ENCODE measurements at places on chromosomes 11 and 22. TPM values are rescaled to one million over a fixed set of nuclear protein-coding genes. Genes with fewer than 3 reads are reported as not detected.

Gene NAALAD2
- 0.39 TPM for total RNA-seq

Gene RTN4R
- 5.6 TPM for total RNA-seq

Gene IFTAP
- total RNA-seq: 6.6 TPM

Gene OR8B4
- not detected for total RNA-seq

Gene BRSK2
- total RNA-seq: 0.49 TPM

Gene EFEMP2
- 13.9 TPM for total RNA-seq

Gene ASCL3
- total RNA-seq: not detected

Gene SMTNL1
- total RNA-seq: not detected

Gene CHKB
- total RNA-seq: 15.1 TPM

Gene ACTN3
- total RNA-seq: not detected

Gene FBLN1
- 1.6 TPM for total RNA-seq

Gene KIAA1671
- total RNA-seq: 41.7 TPM

Gene IL10RA
- total RNA-seq: 12.2 TPM

Gene TPBGL
- not detected for total RNA-seq

Gene CTSW
- 0.68 TPM for total RNA-seq

Gene TRIM48
- not detected for total RNA-seq

Gene TSKU
- 1,026 TPM for total RNA-seq

Gene C11orf91
- not detected for total RNA-seq

Gene PIWIL4
- 0.44 TPM for total RNA-seq

Gene TMEM134
- 36.8 TPM for total RNA-seq

Gene HSPA8
- total RNA-seq: 864 TPM

Gene MS4A4E
- 3.8 TPM for total RNA-seq

Gene ALDH3B2
- not detected for total RNA-seq

Gene RTN4RL2
- total RNA-seq: 18.6 TPM

Gene PLAAT2
- total RNA-seq: 0.42 TPM

Gene NRGN
- not detected for total RNA-seq

Gene OR4S2
- not detected for total RNA-seq

Gene FEN1
- total RNA-seq: 4.9 TPM

Gene E2F8
- total RNA-seq: 0.19 TPM

Gene PAMR1
- 4.2 TPM for total RNA-seq

Gene FCHSD2
- 11.0 TPM for total RNA-seq

Gene DDI1
- total RNA-seq: not detected

Gene LARGE2
- total RNA-seq: 2.8 TPM

Gene MMP8
- total RNA-seq: 0.27 TPM

Gene SAAL1
- total RNA-seq: 5.5 TPM

Gene GNG3
- total RNA-seq: not detected

Gene OTOG
- total RNA-seq: not detected

Gene FANCF
- total RNA-seq: 4.1 TPM

Gene IRAG1
- 1.2 TPM for total RNA-seq

Gene EXT2
- 31.3 TPM for total RNA-seq

Gene HBG2
- not detected for total RNA-seq

Gene NLRP14
- 0.07 TPM for total RNA-seq

Gene MARK2
- total RNA-seq: 14.8 TPM

Gene SCGB1D2
- not detected for total RNA-seq

Gene B4GAT1
- 12.8 TPM for total RNA-seq

Gene KRTAP5-8
- 0.24 TPM for total RNA-seq

Gene KCNK4
- not detected for total RNA-seq

Gene SLC17A6
- total RNA-seq: not detected

Gene CREB3L1
- total RNA-seq: 0.23 TPM

Gene MFNG
- 14.4 TPM for total RNA-seq

Gene RAC2
- 6.8 TPM for total RNA-seq

Gene ATM
- total RNA-seq: 47.1 TPM

Gene TTC36
- 68.5 TPM for total RNA-seq

Gene CCDC15
- 1.2 TPM for total RNA-seq

Gene OR10D3
- not detected for total RNA-seq

Gene PNPLA5
- not detected for total RNA-seq

Gene DLG2
- 1.6 TPM for total RNA-seq

Data from right lobe of liver (tissue), 6 donors.